ENCODE measurements at places on chromosomes 5 and 9.

GRCh38 chr9:131885144-131885609 is 145.3 kb upstream of the RAPGEF1 start:
- DNase-seq: no peak

- peak; percentile 94 for DNase-seq
Observed at GRCh38 chr9:115944166-115944948, 209.2 kb upstream of the PAPPA start.

DNA sequence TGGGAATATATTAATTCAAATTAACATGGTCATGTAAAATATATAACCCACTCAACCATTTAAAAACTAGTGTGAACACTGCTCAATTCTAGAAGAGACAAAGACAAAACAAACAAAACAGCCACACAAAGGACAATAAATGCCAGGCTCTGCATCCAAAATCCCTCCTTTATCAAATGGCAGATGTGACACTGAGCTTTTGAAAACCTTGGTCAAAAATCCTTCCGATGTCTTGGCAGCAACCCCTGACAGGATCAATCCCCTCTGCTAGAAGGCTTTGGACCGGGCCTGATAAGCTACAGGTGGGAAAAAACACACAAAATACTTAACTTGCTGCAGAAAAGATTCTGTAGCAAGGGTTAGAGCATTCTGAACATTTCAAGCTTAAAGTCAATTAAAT is 61.5 kb downstream of the ZFR start:
- no peak for DNase-seq

GRCh38 chr9:109499631-109500410 is 1.7 kb upstream of the PTPN3 start:
- DNase-seq: peak; percentile 22

DNA sequence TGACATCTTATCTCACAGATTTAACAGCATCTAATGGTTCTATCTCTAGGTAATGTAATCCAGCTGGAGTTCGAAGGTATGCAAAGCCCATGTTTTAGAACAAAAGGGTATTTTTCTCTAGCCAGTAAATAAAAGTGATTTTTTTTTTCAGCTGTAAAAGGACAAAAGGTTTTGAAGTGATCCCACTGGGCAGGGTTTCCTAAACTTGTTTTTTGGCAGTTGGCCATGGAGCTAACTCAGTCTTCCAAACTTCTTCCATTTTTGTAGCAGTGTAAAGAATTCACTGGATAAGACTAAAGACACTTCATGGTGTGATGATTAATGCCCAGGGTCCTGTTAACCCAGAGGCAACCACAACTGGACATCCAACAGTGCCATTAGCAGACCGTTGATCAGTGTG is 63.8 kb downstream of the TMEM252 start:
- DNase-seq: no peak

GRCh38 chr9:98688710-98689495 is 19.8 kb downstream of the GABBR2 start:
- no peak for DNase-seq

DNA sequence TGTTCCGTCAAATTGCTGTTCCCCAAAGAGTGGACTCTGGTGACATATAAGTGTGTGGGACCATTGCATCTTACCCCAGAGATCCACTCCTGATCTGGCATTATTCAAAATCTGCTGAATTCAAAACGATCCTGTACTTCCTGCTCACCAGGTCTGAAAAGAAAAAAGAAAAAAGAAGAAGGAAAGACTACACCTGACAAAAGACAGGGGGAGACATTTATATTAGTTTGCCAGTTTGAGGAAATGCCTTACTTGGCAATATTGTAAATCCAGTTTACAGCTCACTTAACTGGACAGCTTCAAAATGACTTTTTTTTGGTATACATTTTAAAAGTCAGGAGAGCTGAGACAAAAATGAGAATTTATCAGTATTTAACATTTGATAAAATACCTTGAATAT is 15.0 kb upstream of the GRHPR start:
- DNase-seq: no peak

GRCh38 chr5:154199671-154200220 is 9.2 kb downstream of the GALNT10 start:
- DNase-seq: no peak

DNA sequence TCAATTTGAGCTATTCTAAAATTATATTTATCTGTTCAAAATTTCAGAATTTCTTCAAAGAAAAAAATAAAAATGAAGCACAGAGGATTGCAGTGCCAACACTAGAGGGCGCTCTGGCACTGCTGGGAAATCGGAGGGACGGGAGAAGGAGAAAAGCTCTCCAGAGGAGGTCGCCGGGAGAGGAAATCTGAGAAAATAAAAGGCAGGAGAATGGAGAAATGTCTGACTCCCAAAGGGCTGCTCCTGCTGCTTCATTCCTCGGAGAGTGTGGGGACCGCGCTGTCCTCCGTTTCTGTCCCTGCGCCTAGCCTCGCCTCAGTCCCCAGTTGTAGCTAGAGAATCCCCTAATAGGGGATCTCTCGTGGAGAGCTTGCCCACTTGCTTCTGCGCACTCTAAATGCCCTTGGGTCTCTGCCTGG is 40.0 kb upstream of the ARSB start:
- peak; percentile 77 for DNase-seq

- DNase-seq: no peak
Observed at GRCh38 chr5:114952876-114953275, 216.8 kb downstream of the TRIM36 start.

DNA sequence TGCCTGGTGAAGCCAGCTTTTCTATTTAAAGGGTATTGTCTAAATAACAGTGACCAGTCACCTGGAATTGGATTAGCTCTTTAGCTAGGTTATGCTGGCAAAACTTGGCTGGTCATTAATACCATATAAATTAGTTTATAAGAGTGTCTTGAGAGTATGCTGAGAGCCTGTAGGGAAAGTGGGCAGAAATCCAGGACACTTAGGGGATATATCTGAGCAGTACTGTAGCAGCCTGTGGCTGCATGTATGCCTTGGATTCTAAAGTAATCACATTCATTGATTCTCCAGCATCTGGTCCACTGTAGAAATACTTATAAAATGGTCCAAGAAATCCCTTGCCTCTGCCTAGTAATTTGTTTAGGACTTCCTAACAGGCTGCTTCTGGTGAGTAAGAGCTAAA is 288.9 kb upstream of the DMAC1 start:
- DNase-seq: no peak

GRCh38 chr5:155342956-155343355 is 329.4 kb downstream of the KIF4B start:
- no peak for DNase-seq

- no peak for DNase-seq
Observed at GRCh38 chr5:72160959-72161358, 53.7 kb downstream of the MAP1B start.

- no peak for DNase-seq
Observed at GRCh38 chr5:15518786-15519185, 18.8 kb downstream of the FBXL7 start.

- peak; percentile 92 for DNase-seq
Observed at GRCh38 chr5:173707392-173707791, 90.9 kb upstream of the BOD1 start.

- peak; percentile 71 for DNase-seq
Observed at GRCh38 chr9:122382901-122383850, 12.4 kb downstream of the PTGS1 start.

All from AG08395 (cell line).